Stimulated activated CD4-positive, alpha-beta T cell treated with anti-CD3 and anti-CD28 coated beads, Interleukin-15, amount 100 ng/mL, for 48 hours (primary cell): ENCODE measurements at places on chromosomes 1 and 21.

DNA sequence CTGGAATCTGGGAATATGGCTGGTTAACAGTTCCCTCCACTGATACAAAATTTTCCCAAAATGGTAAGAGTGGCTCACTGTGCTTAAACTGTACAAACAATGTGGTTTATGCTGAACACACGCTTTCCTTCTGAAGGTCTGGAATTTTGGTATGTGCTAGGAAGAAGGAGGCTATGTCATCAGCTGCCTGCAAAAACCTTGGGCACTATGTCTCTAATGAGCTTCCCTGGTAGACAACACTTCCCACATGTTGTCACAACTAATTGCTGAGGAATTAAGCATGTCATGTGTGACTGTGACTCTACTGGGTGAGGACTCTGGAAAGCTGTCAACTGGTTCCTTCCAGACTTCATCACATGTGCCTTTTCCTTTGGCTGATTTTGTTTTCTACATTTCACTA lies 29.2 kb downstream of the IPP start:
- no peak for DNase-seq

GRCh38 chr1:4970532-4970931 lies 316.1 kb downstream of the AJAP1 start:
- DNase-seq = no peak

GRCh38 chr1:20354610-20355009 lies 63.9 kb downstream of the VWA5B1 start:
- DNase-seq = no peak

DNA sequence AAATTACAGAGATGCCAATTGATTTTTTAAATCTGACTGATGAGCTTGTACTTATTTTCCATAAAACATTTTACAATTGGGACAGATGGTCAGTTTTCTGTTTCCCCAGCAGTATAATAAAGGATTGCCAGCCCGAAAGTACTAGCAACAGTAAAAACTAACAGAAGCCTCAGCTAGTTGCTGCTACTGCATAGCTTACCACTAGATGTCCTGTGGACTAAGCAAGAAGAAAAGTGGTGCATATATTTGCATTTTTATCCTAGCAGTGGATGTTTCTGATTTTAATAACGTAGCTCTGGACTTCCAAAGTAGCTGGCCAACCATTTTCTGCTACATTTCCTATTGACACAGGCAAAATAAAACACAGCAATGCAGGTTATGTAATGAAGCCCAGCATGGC lies 241.5 kb downstream of the BARHL2 start:
- DNase-seq = no peak

- no peak for DNase-seq
These were observed 25.2 kb upstream of the COX20 start for GRCh38 chr1:244810221-244810620.
